ENCODE measurements at places on chromosomes 11 and 22.
A peak's percentile ranks its signal among the peaks of the same experiment; 100 is the strongest.

DNA sequence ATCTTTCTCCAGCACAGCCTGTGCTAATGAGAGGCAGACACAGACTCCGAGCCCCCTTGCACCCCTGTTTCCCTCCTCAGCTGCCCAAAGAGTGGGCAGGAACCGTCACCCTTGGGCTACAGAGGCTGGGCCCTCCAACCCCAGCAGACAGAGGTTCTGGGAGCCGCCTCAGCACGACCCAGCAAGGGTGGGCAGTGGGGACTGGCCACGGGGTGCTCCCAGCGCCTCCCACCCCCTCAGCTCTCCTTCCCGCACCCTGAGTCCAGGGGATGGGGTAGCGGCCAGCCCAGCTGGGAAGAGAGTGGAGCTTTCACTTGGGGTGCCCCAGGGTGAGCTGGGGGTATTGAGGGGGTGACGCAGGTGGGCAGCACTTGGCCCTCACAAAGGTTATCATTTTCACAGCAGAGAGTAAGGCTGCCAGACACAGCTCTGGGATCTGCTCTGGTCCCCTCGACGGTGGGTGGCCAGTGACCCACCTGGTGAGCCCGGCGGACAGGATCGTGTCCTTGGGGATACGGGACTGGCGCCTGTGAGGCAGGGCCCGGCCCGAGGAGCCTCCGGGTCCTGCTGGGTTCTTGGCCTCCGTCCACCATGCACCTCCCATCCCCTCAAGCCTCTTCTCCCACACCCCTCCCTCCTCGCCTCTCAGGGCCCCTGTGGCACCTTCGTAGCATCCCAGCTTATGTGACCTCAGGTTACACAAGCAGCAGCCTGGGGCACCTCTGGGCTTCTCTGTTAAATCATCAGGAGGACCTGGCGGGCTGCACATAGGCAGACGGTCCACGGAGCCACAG lies 14.4 kb upstream of the BRSK2 start:
- no peak for DNase-seq

GRCh38 chr22:27487600-27488452 lies 313.7 kb downstream of the MN1 start:
- DNase-seq, result peak; percentile 56

GRCh38 chr22:36123673-36124630 lies 36.6 kb downstream of the APOL3 start:
- DNase-seq, result peak; percentile 96

DNA sequence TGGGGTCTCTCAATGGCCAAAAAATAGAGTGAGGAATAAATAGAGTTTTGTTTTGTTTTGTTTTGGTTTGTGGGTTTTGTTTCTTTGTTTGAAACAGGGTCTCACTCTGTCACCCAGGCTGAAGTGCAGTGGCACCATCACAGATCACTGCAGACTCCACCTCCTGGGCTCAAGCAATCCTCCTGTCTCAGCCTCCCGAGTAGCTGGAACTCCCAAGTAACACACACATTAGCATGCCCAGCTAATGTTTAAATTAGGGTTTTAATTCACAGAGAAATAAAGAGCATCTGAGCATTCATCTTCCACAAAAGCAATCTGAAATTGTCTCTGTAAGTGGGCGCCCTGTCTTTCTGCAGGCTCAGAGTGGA lies 9.2 kb upstream of the IFITM3 start:
- DNase-seq, result no peak

- DNase-seq, result peak; percentile 72
Measured at GRCh38 chr11:119479685-119480275, 56.8 kb upstream of the THY1 start.

DNA sequence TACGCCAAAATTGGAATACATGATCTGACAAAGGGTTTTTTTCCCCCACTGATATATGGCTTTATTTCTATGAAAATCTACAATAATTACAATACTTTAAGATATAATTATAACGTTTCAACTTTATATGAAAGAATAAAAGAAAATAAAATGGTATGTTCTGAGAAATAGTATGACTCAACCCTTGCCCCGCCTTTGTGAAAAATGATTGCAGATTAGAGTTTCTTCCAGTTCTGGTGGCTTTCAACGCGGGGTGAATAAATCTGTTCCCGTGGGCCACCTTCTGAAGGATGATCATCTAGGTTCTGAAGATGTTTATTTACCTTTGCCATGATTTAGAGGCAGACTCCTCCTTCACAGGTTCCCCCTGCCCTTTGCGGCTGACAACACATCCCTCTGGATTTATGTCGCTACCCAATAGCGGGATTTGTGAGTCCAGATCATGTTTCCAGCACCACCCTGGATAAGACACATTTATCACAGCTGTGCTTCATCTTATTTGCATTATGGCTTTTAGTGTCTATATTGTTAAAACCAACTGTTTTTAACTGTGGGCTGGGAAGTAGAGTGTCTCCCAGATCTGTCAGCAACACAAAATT lies 607.0 kb upstream of the KIRREL3 start:
- DNase-seq, result no peak

- no peak for DNase-seq
Measured at GRCh38 chr22:33569018-33569417, 351.3 kb downstream of the LARGE1 start.

DNA sequence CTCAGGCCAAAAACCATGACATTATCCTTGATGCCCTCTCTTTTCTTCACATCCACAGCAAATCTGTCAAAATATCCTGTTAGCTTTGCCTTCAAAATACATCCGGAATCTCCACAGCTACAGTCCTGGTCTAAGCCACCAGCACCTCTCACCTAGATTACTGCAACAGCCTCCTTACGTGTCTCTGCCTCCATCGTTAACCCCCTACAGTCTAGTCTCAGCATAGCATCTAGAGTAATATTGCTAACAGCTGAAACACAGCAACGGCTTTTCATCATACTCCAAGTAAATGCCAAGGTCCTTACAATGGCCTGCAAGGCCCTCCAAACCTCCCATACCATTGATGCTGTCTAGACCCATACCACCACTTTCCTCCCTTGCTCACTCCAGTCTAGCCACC lies 4.4 kb downstream of the TSG101 start:
- no peak for DNase-seq

DNA sequence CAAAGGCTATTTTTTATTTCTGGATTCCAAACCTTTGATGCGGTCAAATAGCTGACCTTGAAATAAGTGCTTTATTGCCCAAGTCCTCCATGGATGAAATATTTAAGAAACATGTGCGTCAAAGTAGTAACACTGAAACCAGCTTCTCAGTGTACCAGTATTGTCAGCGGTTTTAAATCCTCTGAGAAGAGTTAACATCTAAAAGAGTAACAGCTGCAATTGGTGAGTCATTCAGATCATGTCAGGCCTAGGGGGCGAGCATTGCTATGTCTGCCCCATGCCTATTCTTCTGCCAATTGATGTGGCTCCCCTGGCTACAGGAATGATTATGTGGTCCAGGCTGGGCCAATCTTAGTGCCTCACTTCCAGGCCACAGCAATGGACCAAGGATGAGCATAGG lies 263.3 kb upstream of the SORL1-AS1 start:
- peak; percentile 68 for DNase-seq

DNA sequence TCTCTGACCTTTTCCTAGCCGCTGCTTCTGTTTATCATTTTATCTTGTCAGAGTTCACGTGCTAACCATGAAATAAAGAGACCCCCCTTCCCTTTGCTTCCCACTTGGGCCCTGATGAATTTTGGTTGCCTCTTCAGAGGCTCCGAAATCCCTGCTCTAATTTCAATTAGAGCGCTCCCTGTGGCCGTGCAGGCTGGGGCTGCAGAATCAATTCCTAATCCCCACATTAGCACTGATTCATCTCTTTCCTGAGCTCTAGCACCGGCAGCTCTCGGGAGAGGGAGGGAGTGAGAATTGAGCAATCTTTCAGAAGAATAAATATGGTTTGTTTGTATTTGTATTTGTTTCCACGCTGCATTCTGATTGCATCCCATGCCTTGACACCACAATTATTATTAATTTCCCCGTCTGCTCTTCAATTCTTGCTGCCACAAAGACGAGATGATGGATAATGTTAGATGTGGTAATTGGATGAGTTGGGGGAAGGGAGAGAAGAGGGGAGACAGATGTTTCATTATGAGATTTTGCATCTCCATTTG lies 76.9 kb downstream of the NTM start:
- no peak for DNase-seq

DNA sequence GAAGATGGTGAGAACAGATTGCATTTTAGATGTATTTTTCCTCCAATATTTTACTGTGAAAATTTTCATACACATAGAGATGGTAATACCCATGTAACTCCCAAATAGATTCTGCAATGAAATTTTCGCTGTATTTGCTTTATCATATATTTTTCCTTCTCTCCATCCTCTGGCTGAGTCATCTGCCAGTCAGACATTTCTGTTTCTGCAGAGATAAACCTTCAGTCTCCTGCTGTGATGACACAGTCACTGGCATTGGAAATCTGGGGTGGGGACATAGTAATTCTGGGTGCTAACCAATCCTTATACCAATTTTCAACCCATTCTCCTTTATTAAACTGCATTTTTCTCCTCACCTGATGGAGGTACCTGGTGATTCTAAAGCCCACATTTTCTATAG lies 33.7 kb downstream of the SVIP start:
- DNase-seq, result peak; percentile 10

DNA sequence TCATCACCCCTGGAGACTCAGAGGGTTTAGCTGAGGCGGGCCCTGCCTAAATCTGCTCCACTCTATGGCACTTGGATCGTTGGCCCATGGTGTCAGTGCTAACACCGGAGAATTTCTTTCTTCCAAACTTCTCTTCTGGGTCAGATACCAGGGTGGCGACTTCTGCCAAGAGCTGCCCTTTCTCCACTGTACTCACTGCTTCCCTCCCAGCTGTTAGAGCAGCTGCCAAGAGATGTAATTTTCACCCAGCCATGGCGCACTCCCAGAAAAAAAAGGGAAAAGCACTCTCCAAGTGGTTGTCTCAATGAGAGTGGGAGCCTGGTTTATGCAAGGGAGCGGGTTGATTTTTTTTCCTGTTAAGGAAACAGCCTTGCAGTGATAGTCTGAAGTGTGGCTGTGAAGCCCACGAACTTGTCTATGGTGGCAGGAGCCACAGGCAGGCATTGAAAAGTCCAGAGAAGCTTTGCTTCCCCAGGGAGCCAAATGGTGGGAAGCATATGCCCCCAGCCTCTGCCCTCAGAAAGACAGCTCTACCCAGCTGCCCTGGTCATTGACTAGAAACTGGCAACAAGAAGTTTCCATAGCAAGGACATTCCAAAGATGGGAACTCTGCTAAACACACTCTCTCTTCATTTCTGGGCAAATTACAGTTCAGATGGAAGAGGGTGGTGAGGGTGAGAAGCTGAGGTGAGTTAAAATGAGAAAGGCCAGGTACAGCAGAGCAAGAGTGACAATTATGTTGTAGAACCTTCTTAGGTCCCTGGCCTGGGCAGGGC lies 10.7 kb downstream of the PCSK7 start:
- no peak for DNase-seq

DNA sequence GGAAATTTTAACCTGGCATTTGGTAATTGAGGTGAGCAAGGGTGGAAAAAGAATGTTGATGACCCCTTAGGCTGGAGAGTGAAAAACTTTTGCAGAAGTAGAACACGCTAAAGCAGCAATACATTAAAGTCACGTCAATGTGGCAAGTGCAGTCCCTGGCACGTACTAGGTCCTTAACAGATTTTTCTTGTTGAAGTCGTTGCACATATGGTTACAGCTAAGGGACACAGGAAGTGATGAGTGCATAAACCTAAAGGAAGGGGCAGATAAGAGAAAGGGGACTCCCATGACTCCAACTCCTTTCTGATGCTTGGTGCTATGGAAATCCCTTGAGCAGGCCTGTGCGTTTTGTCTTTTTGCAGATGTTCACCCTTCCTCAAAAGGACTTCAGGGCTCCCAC lies 1.2 kb downstream of the ACCS start:
- no peak for DNase-seq

GRCh38 chr11:6385046-6385777 lies 5.1 kb upstream of the SMPD1 start:
- no peak for DNase-seq

- DNase-seq, result no peak
Measured at GRCh38 chr22:39940757-39941305, 19.4 kb upstream of the TMA7B start.

DNA sequence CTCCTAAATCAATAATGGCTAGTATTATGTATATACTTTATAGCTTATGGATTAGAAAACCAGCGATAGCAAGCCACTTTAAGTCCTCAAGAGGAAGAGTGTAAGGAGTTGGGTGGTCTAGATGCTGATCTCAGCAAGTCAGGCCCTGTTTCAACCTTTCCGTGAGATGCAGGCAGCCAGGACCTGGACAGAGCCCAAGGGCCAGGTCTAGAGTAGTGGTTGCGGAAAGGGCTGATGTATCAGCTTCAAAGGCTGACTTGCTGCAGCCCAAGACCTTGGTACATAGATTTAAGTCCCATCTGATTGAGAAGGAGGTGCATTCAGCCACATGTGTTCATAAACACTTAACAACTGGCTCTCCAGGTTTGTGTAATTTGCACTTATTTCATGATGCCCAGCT lies 33.4 kb downstream of the FLI1 start:
- DNase-seq, result no peak

DNA sequence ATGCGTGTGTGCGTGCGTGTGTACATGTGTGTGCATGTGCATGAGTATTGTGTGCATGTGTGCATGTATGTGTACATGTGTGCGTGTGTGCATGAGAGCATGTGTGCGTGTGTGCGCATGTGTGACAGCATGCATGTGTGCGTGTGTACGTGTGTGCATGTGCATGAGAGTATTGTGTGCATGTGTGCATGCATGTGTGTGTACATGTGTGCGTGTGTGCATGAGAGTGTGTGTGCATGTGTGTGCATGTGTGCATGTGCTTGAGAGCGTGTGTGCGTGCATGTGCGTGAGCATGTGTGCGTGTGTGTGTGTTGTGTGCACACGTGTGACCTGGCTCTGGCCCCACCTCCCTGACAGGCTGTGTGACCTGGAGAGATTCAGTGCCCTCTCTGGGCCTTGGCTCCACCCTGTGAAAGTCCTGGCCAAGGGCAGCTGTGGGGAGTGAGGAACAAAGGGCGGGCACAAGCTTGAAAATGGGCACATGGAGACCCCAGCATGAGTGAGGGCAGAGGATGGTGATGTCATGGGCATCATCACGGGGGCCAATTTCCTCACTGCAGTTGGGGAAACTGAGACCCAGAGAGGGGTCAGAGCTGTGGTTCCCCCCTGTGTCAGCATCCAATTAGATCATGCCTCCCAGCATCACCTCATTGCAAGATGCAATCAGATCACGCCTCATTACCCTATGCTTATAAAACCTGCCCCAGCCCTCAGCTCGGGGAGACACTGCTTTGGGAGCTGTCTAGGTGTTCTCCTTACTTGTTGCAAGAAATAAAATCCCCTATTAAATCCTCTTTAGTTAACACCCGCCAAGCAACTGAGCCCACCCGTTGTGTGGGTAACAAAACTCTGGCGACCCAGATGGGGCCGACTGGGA lies 658 bp downstream of the ACY3 start:
- no peak for DNase-seq

DNA sequence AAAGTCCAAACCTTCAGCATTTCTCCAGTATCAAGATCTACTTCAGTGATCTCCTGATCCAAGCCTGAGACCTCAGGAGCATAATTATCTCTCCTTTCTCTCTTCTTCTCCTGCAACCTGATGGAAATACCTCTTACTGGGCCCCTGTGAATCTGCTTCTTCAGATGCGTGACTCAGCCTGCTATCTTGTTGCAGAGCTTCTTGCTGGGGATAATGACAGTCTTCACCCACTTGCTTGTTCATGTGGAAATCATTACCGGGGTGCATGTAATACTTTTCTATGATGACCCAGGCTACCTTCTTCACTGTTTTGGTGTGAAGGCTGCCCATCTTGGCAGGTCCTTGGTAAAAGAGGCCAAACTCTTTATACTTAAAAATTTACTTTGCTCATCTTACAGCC lies 140.0 kb upstream of the POU2AF2 start:
- DNase-seq, result peak; percentile 36

Data from fibroblast of skin of right biceps (primary cell).